ENCODE measurements at places on chromosomes 3 and 15. TPM values are rescaled to one million over a fixed set of nuclear protein-coding genes. Genes with fewer than 3 reads are reported as not detected.

- H3K4me1 ChIP-seq: no peaks in the 10 kb centered on the region
- H3K36me3 ChIP-seq: no peaks in the 10 kb centered on the region
- no peaks in the 10 kb centered on the region for H3K27me3 ChIP-seq
- no peak overlapping the region for H3K4me3 ChIP-seq
These were observed 33.7 kb upstream of the TTBK2 start for GRCh38 chr15:42954291-42954690.

DNA sequence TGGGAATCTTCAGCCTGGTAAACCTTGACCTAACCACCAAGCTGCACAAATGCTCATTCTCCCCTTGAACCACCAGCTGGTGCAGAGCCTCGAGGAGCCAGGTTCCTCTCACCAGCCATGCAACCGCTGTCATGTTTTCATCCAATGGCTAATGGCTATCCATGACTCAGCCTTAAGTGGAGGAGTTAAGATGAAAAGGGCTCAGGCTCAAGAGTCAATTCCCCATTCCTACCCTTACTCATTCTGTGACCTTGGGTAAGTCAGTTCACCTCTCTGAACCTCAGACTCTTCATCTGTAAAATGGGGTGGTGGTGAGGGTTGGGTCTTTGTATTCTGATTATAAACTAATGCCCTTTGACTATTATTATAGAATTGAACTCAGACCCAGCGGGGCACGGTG is 515.6 kb downstream of the SHQ1 start:
- no peaks in the 10 kb centered on the region for H3K36me3 ChIP-seq
- H3K4me1 ChIP-seq: no peaks in the 10 kb centered on the region
- no peaks in the 10 kb centered on the region for H3K27me3 ChIP-seq
- H3K27ac ChIP-seq: no peak overlapping the region

DNA sequence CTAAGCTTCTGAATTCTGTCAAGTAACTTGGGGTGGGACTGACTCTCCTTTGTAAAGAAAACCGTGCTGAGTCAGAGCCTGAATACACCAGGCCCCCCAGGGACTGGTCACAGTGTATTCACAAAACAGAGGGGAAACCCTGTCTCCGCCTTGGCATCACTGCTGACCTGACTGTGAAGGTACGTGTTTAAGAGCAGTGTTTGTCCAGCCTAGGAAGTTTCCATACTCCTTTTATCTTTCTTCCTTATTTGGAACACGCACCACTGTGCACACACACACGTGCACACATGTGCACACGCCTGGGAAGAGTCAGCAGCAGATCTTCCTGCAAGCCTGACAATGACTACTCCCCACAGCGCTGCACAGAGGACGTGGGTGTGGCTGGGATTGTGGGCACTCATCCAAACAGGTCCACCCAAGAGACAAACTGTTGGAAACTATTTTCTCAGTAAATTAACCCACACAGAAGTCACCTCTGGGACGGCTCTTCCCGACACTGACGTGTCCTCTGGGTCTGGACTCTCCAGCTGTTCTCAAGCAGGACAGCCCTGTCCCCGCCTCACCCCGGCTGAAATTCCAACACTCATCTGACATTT is 87.7 kb downstream of the ATP10A start:
- DNase-seq: no peak
- H3K27me3 ChIP-seq: no peaks in the 10 kb centered on the region
- H3K27ac ChIP-seq: no peak overlapping the region
- H3K4me1 ChIP-seq: no peaks in the 10 kb centered on the region

DNA sequence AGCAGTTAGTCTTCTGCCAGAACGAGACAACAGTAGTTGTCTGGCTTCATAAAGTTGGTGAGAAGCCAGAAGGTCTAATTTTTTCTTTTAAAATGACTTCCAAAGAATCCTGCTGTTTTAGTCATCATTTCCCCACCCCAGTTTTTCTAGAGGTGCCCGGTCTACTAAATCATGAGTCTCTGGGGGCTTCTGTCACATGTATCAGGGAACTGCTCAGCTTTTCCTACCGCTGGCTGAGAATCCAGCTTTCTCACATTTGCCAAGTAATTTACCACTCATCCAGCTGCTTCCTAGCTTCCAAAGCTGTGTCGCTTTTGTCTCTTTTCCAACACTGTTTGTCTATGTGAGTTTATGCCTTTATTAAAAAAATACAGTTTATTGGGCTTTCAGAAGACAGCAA is 183.3 kb downstream of the NSUN3 start:
- H3K4me3 ChIP-seq: no peak overlapping the region
- H3K27me3 ChIP-seq: no peaks in the 10 kb centered on the region
- no peak for DNase-seq
- no peak overlapping the region for H3K27ac ChIP-seq

GRCh38 chr3:177478170-177478867 is 281.0 kb upstream of the TBL1XR1 start:
- no peaks in the 10 kb centered on the region for H3K36me3 ChIP-seq
- peaks cover 18% of the 10 kb centered on the region for H3K4me1 ChIP-seq
- no peak overlapping the region for H3K4me3 ChIP-seq
- no peaks in the 10 kb centered on the region for H3K27me3 ChIP-seq
- DNase-seq: no peak

DNA sequence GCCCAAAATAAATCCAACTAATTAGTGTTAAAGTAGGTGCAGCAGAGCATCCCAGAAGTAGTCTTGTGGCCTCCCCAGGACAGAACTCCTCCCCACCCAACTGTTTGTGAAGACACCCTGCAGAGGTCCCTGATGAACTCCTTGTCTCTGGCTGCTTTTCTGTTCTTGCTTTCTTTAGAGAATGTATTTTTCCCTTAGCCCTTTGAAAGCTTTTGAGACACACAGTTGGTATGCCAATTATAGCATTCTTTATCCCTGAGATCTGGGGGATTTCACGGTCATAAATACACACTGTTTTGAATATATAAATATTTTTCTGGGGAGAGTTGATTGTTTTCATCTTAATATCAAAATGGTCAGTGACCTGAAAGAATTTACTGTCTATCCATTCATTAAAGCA is 9.8 kb downstream of the TFG start:
- no peak overlapping the region for H3K27ac ChIP-seq
- no peaks in the 10 kb centered on the region for H3K27me3 ChIP-seq
- H3K4me1 ChIP-seq: peaks cover 15% of the 10 kb centered on the region
- no peak for DNase-seq
- H3K4me3 ChIP-seq: no peak overlapping the region
- H3K36me3 ChIP-seq: no peaks in the 10 kb centered on the region

DNA sequence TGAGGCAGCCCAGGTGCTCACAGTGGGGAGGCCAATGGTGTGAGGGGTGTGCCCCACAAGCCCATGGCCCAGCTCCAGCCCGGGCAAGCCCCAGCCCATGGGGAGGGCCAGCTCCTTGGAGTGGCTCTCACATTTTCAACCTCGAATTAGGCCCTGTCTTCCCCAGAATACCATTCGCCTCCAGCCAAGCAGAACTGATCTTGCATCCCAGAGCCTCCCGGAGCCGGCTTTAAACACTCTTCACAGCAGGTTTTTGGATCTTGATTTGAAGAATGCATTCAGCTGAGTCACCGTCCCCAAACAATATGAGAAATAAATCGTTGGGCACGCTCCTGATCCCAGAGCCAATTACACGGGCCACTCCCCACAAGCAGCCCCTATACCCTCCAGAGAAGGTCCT is 23.7 kb downstream of the TPRA1 start:
- H3K4me1 ChIP-seq: no peaks in the 10 kb centered on the region
- no peaks in the 10 kb centered on the region for H3K36me3 ChIP-seq
- no peak for DNase-seq

DNA sequence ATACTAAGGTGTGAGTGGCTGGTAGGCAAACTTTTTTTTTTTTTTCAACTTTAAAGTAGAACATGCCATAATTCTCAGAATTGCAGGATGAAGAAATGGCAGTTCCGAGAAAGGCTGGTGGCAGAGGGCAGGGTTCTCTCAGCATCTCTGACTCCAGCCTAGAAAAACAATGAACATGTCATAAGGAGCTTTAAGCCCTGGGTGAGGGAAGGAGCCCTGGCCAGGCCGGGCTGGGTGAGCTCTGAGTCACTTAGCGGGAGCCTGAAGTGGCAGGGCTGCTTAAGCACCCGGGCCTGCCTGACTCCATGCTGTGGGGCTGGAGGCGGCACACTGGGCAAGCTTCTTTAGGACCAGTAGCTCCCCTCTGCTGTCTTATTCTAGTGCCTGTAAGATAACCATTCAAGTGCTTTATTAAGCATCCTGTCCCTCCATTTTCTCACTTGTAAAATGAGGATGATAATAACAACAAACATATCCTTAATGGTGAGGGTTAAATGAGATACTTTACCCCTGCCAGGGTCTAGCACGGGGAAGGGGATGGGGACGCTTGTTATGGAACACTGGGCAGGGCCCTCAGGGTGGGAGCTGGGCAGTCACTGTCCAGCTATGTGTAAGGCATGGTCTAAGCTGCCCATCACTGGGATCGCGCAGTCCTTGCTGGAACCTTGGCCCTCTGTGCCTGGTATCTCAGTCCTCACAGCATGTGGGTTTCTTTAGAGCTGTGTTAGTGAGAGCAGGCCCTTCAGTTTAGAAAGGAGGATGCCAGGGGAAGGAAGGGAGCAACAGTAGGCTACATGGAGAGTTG is 18.4 kb downstream of the SMAD6 start:
- no peaks in the 10 kb centered on the region for H3K36me3 ChIP-seq
- H3K4me1 ChIP-seq: peaks cover 3% of the 10 kb centered on the region
- no peak for DNase-seq
- H3K4me3 ChIP-seq: no peak overlapping the region
- H3K27ac ChIP-seq: no peak overlapping the region
- no peaks in the 10 kb centered on the region for H3K27me3 ChIP-seq

GRCh38 chr3:41580274-41580959 is 381.1 kb downstream of the CTNNB1 start:
- H3K36me3 ChIP-seq: no peaks in the 10 kb centered on the region
- no peaks in the 10 kb centered on the region for H3K27me3 ChIP-seq
- no peak for DNase-seq
- no peaks in the 10 kb centered on the region for H3K4me1 ChIP-seq

DNA sequence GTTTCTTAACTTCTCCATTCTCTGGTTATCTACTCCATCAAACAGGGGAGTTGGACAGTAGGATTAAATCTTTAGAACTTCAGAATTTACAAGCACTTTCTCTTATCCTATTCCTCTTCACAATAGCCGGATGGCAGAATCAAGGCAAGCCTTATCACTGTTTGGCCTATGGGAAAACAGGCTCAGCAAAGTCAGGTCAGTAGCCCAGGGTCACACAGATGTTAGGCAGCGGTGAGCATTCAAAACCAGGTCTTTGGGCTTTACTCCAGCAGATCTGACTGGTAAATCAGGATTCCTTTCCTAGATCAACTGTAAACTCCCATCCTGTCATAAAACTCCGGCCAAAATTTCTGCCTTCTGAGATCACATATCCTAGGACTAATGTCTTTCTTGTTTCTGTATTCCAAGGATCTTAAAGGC is 258.4 kb downstream of the OPA1 start:
- H3K4me1 ChIP-seq: peaks cover 18% of the 10 kb centered on the region
- no peak overlapping the region for H3K4me3 ChIP-seq
- no peaks in the 10 kb centered on the region for H3K27me3 ChIP-seq

DNA sequence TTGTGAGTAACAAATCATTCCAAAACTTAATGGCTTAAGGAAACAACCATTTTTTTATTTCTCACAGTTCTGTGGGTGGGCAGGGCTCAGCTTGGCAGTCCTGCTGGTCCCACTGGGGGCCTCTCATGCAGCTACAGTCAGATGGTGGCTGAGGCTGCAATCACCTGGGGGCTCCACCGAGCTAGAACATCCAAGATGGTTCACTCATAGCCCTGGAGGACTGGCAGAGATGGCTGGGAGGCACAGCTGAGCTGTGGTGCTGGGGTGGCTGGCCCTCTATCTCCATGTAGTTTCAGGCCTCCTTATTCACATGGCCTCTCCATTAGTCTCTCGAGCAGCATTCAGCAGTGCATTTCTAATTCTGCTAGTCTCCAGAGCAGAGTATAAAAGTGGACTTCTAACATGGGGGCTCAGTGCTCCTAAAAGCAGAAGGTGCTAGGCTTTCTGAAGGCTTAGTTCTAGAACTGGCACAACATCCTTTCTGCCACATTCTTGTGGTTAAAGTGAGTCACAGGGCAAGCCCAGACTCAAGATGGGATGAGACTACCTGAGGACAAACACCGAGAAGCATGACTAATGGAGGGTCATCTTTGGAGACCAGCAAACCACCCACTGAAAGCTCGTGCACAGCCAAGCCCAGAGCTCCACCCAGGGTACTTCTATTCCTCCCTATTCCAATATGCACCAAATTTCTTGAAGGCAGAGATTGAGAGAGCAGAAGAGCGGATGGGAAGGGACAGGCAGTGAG is 6.3 kb downstream of the CAV3 start:
- H3K4me3 ChIP-seq: no peak overlapping the region
- H3K4me1 ChIP-seq: no peaks in the 10 kb centered on the region
- H3K27me3 ChIP-seq: no peaks in the 10 kb centered on the region
- no peak for DNase-seq
- H3K27ac ChIP-seq: no peak overlapping the region

DNA sequence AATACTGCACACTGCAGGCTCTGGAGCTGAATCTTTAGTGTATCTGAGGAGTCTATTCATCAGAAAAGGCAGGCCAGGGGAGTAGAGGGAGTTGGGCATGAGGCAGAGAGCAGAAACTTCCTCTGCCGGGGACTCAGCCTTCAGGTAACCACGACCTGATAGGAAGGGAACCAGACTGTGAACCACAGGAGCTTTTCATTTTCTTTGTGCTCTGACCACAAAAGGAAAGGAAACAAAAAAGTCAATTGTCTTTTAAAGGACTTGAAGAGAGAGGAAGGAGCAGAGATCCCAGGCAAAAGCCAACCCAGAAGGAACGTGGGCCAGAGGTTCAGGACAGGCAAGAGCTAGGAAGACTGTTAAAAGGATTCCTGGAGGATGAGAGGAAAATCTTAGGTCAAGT is 573.3 kb downstream of the EPHB1 start:
- H3K4me1 ChIP-seq: no peaks in the 10 kb centered on the region
- H3K27me3 ChIP-seq: no peaks in the 10 kb centered on the region
- no peaks in the 10 kb centered on the region for H3K36me3 ChIP-seq
- no peak overlapping the region for H3K27ac ChIP-seq
- H3K4me3 ChIP-seq: no peak overlapping the region

DNA sequence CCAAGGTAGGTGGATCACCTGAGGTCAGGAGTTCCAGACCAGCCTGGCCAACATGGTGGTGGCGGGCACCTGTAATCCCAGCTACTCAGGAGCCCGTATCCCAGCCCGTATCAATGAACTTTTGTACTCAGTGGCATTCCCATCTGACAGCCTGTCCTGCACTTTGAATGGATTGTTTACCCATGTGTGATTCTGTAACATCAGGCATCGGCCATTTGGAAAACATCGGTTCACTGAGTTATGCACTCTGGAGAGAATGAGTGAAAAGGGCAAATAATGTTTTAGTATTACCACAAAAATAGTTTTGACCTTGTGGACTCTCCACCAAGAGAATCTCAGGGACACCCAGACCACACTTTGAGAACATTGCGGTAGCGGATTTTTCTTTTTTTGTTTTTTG is 13.6 kb downstream of the KLHL25 start:
- H3K27me3 ChIP-seq: no peaks in the 10 kb centered on the region
- H3K27ac ChIP-seq: no peak overlapping the region
- H3K4me3 ChIP-seq: no peak overlapping the region

The ANKUB1 gene
- not detected for total RNA-seq

The IFT57 gene
- 32.7 TPM for total RNA-seq

The DUOXA2 gene
- total RNA-seq: not detected

The FEM1B gene
- 18.7 TPM for total RNA-seq

The SLC6A20 gene
- total RNA-seq: 3.1 TPM

All from pancreas (tissue), 10 donors.